ENCODE measurements at places on chromosomes 7 and 10.

GRCh38 chr7:96734343-96734742 lies 24.7 kb upstream of the SEM1 start:
- no peak for DNase-seq

DNA sequence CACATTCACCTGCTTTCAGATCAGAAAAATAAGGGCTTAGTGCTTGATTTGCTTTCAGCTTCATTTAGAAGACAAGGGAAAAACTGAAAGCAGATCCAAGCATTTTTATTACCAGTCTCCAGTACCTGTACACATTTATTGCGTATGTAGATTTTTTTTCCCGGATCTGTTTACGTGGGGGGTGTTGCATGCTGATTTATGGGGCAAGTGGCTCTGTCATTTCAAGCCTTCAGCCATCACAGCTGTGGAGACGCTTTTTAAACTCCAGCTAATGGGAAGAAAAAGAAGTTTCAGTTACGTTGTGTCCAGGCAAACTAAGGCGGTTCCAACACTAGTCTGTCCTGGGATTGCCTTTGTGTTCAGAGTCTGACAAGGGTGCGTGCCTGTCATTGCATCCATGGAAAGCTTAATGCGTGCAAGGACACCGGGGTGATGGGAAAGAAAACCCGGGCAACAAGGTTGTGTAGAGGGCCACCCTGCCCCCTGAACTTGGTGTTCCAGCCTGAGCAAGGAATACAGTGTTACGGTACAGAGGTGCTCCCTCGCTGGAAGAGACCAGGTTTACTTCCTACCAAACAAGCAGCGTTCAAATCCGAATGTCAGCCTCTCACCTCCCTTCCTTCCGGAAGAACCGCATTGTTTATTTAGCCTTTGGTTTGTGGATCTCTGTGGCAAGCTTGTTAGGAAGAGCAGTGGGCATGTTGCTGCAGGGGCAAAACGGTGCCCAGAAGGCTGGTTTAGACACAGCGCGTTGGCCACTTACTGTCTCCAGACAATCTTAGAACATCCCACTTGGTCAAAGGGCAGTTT lies 128.2 kb downstream of the FGFR2 start:
- DNase-seq, result no peak

GRCh38 chr7:157526913-157527634 lies 190.3 kb downstream of the DNAJB6 start:
- no peak for DNase-seq

- DNase-seq, result no peak
Observed at GRCh38 chr7:5523052-5523711, 99.5 kb upstream of the TNRC18 start.

- no peak for DNase-seq
Observed at GRCh38 chr7:106405697-106406141, 120.9 kb upstream of the NAMPT start.

DNA sequence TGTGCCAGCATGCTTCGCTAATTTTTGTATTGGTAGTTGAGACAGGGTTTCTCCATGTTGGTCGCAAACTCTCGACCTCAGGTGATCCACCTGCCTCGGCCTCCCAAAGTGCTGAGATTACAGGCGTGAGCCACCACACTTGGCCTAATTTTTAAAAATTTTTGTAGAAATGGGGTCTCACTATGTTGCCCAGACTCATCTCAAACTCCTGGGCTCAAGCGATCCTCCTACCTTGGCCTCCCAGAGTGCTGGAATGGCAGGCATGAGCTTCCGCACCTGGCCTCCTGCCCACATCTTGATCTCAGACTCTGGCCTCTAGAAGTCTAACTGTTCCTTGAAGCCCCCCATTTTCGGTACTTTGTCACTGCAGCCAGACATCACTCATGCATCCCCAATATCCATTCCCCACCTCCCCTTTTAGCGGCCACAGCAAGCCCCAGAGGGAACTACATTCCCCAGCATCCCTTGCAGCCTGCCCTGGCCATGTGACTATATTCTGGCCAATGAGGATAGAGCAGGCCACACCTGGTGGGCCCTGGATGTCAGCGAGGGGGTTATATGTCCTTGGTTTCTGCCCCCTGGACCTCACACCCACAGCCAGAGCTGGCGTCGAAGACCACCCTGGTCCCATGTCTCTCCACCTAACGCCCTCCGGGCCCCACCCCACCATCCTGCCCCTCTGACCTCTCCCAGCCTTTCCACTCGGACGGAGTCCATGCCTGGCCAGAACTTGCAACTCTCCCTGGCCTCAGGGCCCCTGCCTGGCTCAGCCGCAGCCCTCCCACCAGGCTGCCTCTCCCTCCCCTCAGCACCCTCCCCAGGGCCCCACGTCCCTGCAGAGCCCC lies 33.8 kb downstream of the MICALL2 start:
- DNase-seq, result no peak

DNA sequence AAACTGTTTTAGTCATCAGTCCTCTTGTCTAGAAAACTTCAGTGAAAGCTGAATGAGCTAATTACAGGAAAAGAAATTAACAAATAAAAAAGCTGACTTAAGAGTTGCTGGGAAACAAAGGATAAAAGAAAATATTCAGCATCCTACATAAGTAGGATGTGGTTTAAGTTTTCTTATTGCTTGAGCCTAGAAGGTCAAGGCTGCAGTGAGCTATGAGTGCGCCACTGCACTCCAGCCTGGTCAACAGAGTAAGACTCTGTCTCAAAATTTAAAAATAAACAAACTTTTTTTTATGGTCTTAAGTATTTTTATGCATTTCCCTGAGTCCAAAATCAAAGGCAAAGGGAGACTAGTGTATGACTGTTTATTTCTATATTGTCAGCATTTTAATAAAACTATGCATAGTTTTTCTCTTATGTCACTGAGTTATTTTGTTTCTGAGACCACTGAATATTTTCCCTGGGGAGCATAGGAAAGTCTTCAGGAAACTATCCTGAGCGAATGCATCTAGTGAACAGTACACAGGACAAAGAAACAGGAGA lies 40.0 kb upstream of the LRRN3 start:
- DNase-seq, result no peak

DNA sequence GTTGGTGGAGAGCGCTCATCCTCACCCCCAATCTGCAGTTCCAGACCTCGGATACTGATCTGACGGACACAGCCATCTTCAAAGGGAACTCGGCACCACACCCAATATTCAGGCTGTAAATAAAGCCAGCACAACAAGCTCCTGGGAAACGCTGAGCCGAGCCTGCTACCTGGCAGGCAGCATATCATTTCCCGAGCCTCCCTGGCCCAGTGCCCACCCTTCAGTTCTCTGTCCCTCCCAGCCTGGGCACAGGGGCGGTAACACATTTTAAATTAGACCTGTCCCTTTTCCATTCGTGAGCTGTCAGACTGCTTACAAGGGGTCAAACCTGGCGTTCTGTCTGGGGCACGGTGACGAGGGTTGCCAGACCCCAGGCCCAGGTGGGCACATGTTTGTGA lies 250.5 kb downstream of the ARHGAP12 start:
- no peak for DNase-seq

GRCh38 chr10:30591249-30591670 lies 38.3 kb downstream of the LYZL2 start:
- DNase-seq, result peak; percentile 49

DNA sequence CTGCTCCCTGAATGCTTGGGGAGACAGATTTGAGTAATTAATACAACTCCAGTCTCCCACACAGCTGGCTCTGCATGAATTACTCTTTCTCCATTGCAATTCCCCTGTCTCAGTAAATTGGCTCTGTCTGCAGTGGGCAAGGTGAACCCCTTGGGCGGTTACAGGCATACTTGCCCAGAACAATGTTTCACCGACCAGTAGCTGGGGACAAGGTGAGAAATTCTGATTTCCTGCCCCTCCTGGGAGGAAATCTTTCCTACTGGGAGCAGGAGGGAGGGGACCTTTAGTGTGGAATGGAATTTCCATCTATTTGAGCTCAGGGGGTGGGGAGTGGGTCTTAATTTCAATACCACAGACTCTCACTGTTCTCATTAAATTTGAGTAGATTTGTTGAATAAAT lies 42.2 kb upstream of the FZD9 start:
- DNase-seq, result no peak

- no peak for DNase-seq
Observed at GRCh38 chr7:152989889-152990380, 230.4 kb downstream of the ACTR3B start.

DNA sequence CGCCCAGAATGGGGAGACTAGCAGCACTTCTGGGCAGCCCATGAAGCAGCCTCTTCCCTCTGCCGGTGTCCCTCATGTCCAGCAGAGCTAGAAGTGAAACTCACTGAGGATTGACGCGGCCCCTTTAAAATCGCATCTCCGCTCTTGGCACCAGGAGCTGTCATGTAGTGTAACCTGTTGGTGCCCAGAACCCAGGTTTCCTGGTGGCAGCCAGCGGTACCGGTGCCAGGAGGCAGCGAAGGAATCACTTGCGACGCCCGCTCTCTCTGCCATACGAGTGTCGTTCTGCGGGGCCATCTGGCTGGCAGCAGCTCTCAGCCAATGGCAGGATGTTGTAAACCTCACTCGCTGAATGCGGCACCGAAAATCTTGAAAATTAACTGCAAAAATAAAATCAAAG lies 82.7 kb downstream of the CUX1 start:
- DNase-seq, result no peak

GRCh38 chr7:47377741-47378140 lies 204.2 kb downstream of the TNS3 start:
- DNase-seq, result no peak

Measured in stimulated activated CD4-positive, alpha-beta T cell treated with anti-CD3 and anti-CD28 coated beads, Interleukin-12 subunit alpha, Interleukin-12 subunit beta, amount 100 ng/mL, for 48 hours (primary cell).